ELR (cell line): ENCODE measurements at places on chromosomes 16 and 17.

- DNase-seq: no peak
Observed at GRCh38 chr16:90018652-90019542, at the start of gene DBNDD1. TSS of gene DBNDD1 (minus strand) at chr16:90019456. CDS start at chr16:90019341, 115 bp downstream.

DNA sequence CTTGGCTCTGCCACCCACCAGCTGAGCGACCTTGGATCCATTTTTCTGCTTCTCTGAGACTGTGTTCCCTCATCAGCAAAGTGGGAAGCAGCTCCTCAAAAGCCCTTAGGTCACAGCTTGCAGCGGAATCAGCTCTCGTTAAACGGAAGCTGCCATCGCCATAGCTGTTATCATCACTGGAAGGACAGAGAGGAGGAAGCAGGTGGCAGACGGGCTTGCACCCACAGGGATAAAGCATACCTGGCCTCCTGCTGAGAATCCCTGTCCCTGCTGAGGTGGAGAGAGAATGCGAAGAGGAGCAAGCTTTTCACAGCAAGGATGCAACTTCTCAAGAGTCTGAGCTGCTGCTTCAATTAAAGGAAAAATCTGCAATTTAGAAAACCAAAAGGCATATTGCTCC is 106.6 kb downstream of the CLEC16A start:
- DNase-seq: no peak

DNA sequence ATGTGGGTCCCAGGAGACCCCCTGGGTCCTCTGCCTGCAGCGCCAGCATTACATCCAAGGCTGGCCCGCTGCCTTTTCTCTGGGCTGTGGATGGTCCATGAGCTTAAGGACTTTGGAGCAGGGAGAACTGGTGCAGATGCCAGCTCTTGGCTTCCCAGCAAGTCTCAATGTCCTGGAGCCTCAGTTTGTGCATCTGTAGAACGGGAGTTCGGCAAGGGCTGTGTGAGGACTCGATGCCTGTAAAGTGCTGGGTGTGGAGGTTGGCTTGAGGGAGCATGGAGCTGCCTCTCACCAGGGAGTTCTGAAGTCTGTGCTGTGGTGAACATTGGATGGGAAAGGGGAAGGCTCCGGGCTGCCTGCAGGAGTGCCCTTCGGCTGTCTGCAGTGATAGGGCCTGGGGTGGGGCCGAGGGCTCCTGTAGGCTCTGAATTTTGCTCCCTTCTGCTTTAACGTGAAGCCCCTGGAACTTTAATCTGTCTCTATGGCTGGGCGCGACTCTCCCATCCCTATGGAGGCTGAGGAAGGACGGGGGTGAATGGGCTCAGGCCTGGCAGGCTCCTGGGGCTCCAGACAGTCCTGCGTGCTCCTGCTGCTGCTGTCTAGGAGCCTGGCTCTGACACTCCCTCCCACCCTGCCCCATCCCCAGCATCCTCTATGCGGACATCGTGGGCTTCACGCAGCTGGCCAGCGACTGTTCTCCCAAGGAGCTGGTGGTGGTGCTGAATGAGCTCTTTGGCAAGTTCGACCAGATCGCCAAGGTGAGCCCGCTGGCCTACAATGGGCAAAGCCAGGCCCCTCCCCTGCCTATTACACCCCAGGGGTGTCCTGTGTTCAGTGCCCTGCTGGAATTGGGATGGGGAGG is 27.9 kb downstream of the ADCY7 start:
- DNase-seq: no peak

- no peak for DNase-seq
Observed at GRCh38 chr17:82709024-82709675, 7.4 kb upstream of the FN3KRP start.

DNA sequence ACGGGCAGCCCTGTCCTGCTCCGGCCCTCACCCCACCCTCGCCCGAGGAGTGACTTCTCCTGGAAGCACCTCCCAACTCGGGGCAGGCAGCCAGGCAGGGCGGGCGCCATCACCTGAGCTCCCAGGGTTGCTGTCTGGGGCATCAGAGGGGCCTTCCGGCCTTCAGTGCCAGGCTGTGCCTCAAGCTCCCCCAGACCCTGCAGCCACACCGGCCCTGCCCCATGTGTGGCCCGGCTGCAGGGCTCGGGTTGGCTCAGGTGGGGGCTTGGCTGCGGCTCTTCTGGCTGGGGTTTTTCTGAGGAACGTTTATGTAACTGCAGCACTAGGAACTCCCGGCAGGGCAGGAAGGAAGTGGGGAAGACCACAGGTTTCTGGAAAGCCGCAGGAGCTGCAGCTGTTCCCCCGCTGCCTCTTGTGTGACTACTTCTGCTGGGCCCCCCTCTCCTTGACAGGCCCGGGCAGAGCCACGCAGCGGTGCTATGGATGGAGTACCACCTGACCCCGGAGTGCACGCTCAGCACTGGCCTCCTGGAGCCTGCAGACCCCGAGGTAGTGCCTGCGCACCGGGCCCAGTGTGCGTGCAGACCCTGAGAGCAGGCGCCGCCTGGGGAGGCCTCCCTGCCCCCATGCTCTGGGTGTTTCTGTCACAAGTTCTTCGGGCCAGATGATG is 45.6 kb downstream of the PRMT7 start:
- no peak for DNase-seq

DNA sequence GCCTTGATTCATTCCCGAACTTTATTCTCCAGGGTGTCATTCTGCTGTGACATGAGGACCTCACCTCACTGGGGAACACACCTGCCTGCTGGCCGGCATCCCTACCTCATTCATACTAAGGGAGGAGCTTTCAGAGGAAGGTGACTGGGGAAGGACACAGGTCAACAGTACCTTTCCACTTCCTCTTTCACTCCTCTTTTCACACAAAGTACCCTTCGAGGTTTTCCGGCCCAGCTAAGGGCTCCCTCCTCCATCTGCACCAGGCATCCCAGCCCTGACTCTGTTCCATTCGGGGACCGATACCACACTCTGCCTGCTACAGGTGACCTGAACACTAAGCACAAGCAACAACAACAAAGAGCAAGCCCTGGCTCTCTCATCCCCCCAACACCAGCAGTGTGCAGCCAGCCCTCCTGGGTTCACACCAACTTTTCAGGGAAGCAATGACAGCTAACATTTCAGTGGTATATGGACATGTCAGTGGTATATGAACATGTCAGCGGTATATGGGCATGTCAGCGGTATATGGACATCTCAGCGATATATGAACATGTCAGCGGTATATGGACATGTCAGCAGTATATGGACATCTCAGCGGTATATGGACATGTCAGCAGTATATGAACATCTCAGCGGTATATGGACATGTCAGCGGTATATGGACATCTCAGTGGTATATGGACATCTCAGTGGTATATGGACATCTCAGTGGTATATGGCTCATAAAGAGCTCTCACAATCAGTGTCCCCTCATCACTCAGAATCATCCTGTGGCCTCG is 16.0 kb downstream of the TRIM25 start:
- DNase-seq: no peak

GRCh38 chr17:3689262-3690093 is 6.5 kb downstream of the P2RX5 start:
- DNase-seq: no peak

- DNase-seq: no peak
Observed at GRCh38 chr16:35714665-35715064, 2255.3 kb downstream of the TP53TG3F start.

DNA sequence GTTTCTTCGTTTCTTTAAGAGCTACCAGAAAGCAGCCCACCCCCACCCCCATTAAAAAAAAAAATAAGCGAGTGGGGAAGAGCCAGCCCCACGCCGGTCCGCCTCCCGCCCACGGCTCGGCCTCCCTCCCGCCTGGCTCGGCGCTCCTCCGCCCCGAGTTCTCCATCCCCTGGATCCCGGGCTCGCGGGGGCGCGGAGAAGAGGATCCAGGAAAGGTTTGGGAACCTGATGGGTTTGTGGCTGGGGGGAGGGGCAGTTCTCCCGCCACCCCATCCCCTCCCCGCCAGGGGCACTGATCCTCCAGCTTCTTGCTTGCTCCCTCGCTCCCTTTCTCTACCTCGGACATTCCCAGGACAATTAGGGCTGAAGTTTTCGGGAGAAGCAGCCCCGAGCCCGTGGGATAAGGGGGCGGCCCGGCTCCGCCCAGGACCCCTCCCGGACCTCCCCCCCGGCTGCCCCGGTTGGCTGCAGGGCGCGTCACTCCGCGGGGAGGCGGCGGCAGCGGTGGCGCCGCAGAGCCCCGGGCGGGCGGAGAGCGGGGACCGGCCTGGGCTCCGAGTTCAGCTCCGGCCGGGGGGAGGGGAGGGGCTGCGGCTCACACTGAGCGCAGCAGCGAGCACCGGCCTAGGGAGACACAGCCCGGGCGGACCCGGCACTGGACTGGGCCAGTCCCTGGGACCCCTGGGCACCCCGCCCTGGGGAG is 1.0 kb upstream of the SALL1 start:
- DNase-seq: peak; percentile 72

DNA sequence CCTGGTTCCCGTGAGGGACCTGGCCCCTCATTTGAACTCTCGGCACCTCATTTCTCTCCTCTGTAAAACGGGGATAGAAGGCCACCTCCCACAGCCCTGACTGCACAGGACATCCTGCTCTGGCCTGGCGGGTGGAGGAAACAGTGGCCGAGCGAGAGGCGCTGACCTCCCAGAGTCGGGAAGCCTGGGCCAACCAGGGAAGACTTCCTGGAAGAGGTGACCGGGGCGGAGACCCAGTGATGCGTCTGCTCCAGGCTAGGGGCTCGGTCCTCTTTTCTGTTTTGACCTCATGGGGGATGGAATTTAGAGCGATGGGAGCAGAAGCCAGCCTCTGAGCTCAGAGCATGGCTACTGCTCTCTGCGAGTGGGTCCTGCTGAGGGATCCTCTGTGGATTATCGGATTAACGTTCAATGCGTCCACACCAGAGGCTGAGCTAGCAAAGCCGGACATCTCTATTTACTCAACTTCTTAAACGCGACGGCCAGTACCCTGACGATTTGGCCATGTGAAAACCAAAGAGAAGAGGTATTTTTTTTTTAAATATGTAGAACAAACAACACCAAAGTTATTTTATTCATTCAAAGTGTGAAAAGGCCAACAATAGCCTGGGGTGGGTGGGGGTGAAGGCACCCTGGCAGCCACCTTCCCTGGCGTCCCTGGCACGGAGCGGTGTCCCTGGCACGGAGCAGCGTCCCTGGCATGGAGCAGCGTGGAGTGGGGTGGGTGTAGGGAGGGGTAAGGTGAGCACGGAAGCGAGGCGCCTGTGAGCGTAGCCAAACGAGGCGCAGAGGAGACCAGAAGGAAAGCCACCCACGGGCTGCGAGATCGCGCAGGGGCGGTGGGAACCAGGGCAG is 9.2 kb upstream of the MSLN start:
- no peak for DNase-seq

DNA sequence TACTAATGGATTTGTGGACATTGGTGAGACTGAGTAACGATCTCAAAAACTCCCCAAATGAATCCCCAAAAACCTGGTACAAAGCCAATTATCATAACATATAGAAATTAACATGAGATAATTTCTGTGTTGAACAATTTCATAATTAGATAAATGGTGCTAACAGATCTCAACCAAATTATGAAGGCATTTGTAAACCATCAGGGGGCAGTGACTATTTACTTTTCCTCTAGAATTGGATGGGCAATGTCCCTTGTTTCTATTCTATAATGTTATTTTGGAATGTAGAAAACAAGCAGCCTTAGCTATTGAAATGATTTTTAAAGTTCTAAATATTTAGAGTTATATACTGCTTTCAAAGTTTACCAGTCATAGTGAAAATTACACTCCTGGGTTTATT is 57.8 kb downstream of the MYH10 start:
- peak; percentile 5 for DNase-seq

DNA sequence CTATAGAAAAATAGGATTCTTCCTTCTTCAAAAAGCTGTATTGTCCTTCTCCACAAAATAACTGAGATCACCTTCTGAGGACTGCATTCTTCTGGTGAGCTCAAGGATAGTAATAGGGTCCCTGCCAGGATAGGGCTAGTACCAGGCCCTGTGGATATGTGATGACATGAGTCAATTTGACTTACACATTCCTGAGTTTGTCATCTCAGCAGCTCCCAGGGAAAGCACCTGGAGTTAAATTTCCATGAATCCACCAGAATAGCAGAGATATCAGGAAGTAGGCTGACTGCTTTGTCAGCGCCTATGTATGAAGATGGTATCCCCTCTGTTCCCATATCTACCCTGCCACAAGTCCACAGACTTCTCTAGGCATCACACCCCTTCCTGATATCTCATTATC is 225.8 kb downstream of the PMP22 start:
- peak; percentile 36 for DNase-seq

DNA sequence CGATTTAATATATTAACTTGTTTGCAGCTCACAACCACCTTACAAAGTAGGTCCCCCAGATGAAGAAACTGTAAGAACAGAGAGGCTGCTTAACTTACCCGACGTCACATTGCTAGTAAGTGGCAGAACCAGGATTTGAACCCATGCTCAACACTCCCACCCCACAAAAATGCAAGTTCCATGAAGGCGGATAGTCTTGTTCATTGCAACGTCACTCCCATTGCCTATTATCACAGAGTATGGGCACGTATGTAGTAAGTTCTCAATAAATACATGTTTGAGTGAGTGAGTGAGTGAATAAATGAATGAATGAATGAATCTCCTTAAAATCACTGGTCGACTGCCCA is 1.1 kb downstream of the USP31 start:
- peak; percentile 8 for DNase-seq

DNA sequence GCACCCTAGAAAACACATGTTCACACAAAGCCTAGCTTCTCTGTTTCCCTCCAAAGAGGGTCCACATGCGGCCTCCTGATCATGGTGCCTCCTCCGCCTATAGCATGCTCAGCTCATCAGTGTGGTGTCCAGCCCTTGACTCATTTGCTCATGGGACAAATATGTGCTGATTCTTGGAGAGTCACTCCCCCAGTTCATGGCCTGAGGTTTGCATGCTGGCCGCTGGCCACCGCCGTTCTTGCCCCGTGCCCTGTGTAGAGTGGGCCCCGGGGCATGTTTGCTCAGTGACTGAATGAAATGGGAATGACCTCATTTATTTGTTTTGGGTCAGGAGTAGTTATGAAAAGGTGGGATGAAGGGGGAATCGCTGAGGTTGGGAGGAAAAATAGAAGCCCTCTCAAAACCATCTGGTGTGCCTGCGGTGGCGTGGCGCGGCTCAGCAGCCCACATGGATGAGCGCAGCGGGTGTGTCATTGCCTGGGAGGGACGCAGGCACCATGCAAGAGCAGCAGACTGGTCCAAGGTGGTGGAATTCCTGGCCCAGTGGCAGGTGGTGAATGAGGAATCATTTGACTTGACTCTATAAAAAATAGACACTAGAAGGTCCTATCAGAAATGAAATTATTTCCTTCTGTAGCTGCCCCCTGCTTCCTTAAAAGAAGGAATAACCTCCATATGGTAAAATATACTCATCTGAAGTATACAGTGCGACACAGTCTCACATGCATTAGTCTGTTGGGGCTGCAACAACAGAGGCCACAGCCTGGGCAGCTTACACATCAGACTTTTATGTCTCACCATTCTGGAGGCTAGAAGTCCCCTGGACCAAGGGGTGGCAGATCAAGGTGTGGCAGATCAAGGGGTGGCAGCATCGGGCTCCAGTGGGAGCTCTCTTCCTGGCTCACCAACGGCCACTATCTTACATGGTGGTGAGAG is 31.7 kb downstream of the CRISPLD2 start:
- DNase-seq: peak; percentile 99

- peak; percentile 98 for DNase-seq
Observed at GRCh38 chr17:71412803-71413202, 708.0 kb upstream of the SOX9 start.
